ENCODE measurements at places on chromosomes 16 and 17.

DNA sequence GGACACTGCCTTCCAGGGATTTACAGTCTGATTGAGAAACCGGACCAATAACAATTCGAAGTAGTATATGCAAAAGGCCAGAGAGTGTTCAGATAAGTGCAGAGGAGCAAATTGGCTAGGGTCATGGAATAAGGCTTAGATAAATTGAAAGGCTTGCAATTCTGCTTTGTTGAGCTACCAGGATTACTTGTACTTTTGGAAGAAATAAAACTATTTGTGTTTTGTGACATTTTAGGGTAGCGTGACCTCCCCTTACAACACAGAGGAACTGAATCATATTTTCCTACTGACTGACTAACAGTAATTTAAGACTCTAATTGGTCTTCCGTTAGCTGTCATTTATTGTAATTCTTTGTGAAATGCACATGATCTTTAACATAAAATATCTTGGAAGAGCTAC, 104.7 kb downstream of the PITPNC1 start:
- no peak for DNase-seq

DNA sequence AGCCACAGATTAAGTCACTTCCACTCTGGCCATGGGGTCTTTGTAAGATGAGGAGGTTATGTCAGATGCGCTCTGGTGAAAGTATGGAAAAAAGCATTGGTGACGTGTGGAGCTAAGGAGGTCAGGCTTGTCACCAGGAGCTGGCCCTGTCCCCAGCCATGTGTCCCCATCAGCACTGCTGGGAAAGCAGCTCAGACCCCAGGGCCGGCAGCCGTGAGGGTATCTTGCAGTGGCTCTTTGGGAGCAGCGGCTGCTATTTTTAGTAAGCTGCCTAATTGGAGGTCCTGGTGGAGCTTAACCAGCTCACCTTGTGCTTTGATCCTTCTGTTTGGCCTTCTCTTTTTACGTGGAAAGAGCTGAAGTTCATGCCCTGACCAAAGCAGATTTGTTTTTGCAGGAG, 60.9 kb downstream of the MPRIP start:
- no peak for DNase-seq

- no peak for DNase-seq
Observed at GRCh38 chr17:65130832-65131231, 6.3 kb upstream of the RGS9 start.

- DNase-seq = no peak
Observed at GRCh38 chr16:2278272-2278608, 10.3 kb upstream of the RNPS1 start.
